ENCODE measurements at places on chromosomes 6 and 20.

DNA sequence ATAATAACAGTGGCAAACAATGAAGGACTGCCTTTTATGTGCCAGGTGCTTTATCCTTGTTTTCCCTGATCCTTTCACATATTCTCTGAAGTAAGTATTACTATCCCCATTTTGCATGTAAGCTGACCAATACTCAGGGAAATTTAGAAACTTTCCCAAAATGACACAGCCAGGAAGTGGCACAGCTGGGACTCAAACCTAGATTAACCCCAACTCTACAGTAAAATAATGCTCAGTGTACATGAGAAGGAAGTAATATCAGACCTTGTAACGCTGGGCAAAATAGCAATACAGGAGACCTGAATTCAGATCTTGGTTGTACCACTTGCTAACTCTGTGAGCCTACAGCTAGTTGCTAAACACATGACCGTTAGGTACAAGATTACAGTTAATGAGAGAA lies 26.8 kb upstream of the NRSN1 start:
- no peak for DNase-seq

GRCh38 chr6:47631269-47631772 lies 67.1 kb upstream of the ADGRF4 start:
- DNase-seq: no peak

DNA sequence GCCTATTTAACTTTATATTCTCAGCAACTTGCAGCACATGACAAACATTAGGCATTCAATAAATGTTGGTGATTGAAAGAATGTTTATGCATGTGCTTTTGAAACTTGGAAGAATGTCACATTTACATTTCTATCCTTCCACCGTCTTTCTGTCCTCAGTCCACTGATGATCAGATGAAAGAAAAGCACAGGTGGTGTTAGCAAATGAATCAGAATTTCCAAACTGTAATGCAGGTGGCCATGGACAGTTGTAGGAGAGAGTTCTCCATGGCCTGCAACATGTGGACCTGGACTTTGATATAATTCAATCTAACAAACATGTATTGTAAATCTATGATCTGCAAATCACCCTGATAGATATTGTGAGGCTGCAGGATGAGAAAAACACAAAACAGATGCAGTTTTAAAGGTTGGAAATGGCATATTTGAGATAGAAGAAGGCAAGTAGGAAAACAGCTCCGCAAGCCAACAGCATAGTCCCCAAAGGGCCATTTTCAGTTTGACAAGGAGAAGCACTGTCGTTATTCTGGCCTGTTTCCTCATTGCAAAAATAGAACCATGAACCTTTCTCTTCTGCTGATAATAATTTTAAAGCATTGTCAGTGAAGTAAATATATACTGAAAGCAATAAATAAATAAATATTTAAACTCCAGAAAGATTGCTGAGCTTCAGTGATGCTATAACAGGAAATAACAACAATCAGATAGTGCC lies 119.4 kb downstream of the AIG1 start:
- no peak for DNase-seq

DNA sequence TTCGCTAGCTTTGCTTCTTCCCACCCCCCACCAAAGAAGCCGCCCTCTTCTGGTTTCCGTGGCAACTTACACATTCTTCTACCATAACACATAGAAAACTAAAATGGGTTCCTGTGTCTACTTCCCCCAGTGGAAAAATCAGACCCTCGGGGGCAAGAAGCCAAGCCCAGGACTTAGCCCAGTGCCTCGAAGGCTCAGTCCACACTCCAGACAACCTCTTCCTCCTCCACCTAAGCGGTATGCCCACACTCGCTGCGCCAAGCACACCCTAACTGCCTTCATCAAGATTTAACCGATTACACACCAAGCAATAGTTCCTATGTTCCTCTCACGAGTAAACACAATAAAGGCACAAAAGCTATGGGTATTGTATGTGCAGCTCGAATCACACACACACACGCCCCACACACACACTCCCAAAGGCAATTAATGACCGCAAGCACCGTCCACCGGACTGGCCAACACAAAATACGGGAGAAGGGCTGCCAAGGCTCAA lies 537 bp downstream of the PPIL4 start:
- DNase-seq: peak; percentile 43

GRCh38 chr6:120875900-120876299 lies 458.4 kb downstream of the TBC1D32 start:
- no peak for DNase-seq

GRCh38 chr6:19410481-19410880 lies 426.7 kb upstream of the ID4 start:
- DNase-seq: no peak

GRCh38 chr20:47610247-47610944 lies 108.7 kb downstream of the NCOA3 start:
- DNase-seq: peak; percentile 76

DNA sequence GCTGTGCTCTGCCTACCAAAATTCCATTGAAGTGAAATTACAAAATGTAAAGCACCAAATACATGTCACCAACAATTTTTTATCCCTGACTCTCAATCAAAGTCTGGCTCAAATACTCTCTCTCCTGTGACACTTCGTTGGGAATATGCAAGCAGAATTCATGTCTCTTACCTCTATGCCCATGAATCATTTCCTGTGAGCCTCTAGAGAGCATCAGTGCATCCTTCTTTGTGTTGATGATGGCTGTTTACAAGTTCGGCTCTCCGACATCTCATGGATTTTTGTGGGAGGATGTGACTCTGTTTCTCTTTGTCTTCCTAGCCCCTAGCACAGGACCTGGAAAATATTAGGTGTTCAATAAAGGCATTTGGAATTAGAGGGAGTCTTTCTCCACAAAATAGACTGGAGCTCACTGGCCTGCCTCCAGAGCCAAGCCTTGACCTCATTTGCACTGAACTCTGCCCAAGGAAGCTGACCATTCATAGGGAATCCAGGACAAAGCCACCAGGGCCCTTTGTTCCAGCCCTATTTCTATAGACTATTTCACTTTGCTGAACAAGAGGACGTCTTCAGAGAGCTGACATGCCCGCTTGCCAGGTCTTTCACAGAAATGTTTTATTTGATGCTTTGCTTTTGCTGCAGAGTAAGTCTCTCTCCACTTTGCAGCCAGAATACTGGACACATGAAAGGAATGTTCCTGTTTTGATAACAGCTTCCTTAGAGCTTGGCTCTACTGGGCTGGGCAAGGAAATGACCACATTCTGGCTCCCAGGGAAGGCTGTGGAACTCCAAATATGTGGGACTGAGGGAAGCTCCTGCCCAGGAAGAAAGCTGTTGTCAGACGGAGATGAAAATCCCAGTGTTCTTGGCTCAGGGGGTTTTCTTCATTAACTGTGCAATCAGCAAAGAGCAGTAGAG lies 194.5 kb upstream of the CDYL start:
- DNase-seq: no peak

DNA sequence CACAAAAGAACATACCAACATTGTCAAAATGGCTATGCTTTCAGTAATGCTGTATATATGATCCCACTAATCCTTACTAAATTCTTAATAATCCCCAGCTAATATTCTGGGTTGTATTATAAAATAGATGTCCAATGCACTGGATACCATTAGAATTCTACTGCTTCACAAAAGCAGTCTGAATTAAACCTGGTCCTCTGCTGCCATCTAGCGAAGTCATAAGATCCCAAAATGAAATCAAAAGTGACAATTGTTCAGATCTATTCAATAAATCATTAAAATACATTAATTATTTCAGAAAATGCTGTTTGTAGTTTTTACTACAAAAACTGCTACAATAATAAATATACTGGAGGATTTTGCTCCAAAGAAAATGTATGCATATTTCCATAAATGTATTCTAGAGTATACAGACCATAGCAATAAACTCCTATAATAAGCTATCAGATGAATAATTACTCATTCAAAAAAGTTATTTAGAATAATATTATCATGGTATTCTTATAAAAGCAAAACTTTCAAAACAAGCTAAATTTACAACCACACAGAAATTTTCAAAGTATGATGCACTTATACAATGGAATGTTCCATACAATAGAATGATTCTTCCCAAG lies 92.6 kb downstream of the RNGTT start:
- DNase-seq: peak; percentile 2

- no peak for DNase-seq
Measured at GRCh38 chr20:8532169-8532568, 400.1 kb downstream of the PLCB1 start.

Measured in stimulated activated CD8-positive, alpha-beta memory T cell treated with anti-CD3 and anti-CD28 coated beads, Interleukin-15, amount 100 ng/mL, for 1 hour (primary cell).